ENCODE measurements at places on chromosomes 16 and 17. TPM values are rescaled to one million over a fixed set of nuclear protein-coding genes. Genes with fewer than 3 reads are reported as not detected.

The CDH3 gene
- total RNA-seq, result 110 TPM

DNA sequence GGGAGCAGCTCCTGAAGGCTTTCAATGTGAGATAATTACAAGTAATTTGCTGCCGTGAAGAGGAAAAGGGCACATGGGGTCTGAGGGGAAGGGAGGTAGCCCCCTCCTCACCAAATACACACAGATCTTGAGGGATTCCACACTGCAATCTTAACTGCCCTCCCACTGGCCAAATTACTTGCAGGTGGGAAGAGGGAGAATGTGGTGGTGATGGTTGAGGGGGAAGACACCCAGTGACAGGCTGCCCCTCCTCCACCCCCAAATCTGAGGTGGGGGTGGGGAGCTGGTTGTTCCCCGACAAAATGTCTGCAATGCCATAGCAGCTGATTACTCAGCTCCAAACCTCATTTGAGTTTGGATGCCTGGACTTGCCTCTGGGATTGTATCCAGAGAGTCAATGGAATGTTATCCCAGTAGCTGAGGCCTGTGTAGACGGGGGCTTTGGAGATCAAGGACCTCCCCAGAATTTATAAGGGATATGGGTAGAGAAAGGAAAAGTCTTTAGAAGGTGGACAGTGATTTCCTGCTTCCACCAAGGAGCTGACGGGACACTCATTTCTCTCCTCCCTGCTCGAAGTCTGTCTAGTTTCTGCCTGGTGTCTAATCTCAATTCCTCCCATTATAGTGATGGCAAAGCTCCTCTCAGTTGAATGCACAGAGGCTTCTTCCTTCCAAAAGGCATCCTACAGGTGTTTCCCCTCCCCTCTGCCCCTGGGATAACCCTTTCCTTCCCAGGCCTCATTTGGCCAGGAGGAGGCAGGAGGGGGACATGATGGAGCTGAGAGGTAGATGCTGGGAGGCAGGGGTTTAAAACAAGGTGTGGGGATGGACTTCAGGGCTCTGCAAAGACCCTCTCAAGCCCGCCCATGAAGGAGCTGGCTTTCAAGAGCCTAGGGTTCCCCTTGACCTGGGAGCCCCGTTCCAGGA is 8.7 kb downstream of the DLX4 start:
- no peaks in the 10 kb centered on the region for H3K36me3 ChIP-seq
- H3K4me1 ChIP-seq, result peaks cover 17% of the 10 kb centered on the region
- H3K27ac ChIP-seq, result no peak overlapping the region
- DNase-seq, result no peak

- H3K27me3 ChIP-seq, result no peaks in the 10 kb centered on the region
- no peak overlapping the region for H3K27ac ChIP-seq
- H3K36me3 ChIP-seq, result peaks cover 6% of the 10 kb centered on the region
These were observed 5.2 kb upstream of the ALDOA start for GRCh38 chr16:30060346-30060745.

The TACO1 gene
- total RNA-seq, result 18.2 TPM

The KLHL11 gene
- total RNA-seq, result 19.6 TPM

The MYH3 gene
- 5.6 TPM for total RNA-seq
